ENCODE measurements at places on chromosomes 2 and 18.

DNA sequence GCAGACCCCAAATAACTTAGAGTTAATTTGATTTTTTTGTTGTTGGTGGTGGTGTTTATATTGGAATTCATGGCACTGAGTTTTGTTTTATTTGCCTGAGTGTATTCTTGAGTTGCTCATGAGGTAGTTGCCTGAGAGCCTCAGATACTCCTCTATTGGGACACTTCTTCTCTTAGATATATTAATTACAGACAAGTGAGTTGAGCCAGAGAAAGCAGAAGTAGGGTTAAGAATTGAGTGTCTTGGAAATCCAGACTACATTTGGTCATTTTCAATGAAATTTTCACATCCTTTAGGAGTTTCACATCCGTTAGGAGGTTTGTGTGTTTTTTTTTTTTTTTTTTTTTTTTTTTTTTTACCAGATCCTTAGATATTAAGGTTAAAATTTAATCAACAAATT, 29.0 kb downstream of the FMNL2 start:
- no peak for DNase-seq

DNA sequence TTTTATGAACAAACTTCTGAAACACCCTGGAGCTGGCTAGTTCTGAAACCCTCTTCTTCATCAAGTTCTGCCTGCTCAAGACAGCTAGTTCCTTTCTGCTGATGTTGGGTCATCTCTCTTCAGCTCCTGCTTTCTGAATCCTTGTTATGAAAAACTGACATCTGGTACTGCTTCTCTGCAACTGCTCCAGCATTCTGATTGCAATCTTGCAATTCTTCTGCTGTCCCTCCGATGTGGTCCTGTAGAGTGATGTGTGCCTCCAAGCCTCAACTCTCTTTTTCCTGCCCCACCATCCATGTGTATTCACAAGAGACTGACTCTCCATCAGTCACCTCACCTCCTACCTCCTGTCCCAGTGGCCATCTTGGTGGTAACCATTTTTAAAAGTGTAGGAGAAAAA, 21.8 kb downstream of the COL6A3 start:
- DNase-seq, result no peak

- DNase-seq, result no peak
Measured at GRCh38 chr2:188314314-188315054, 22.8 kb downstream of the GULP1 start.

DNA sequence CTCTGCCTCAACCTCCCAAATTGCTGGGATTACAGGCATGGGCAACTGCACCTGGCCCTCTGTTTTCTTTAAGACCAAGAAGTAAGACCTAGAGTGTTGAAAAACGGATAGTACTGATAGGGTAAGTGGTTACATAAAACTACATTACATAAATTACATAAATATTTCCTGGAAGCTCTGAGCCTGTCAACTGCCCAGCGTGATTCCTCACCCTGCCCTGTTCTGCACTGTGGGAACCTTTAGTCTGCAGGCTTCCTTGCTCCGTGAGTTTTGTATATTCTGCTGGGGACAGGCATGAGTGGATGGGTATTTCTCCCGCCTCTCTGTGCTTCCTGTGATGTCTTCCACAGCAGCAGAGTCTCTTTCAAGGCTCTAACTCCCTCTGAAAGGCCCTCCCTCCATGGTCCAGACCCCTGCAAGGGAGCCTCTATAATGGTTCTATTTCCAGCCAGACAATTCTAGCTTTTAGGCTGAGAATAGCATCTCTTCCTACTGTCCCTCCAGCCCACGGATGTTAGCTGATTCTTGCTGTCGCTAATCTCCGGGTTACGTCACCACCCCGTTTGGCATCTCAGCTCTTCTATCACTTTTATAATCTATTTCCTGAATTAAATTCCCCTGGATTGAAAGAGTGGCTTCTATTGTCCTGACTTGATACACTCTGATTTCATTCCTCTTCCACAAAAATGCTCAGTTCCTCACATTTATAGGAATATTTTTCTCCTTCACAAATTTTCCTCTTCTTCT, 49.5 kb upstream of the PLEKHM3 start:
- no peak for DNase-seq

DNA sequence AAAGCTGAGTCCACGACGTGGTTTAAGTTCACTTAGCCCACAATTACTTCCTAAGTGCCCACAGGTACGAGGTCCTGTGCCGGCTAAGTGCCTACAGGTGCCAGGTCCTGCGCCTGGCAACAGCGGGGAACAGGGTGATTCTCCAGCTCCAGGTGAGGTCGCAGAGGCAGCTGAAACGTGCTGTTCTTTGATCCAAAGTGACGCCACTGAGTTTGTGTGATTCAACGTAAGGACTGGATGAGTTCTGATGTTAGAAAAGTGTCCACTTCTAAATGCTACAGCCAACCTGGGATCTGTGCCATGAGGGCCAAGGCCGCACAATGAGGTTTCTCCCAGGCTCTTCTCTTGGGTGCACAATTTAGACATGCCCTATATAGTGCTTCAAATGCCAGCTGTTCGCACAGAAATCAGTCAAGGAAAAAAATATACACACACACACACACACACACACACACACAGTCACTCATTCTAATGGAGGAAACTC, 57.5 kb downstream of the NDUFA10 start:
- DNase-seq, result no peak

- DNase-seq, result no peak
Measured at GRCh38 chr2:121263996-121264715, 20.8 kb downstream of the TFCP2L1 start.

DNA sequence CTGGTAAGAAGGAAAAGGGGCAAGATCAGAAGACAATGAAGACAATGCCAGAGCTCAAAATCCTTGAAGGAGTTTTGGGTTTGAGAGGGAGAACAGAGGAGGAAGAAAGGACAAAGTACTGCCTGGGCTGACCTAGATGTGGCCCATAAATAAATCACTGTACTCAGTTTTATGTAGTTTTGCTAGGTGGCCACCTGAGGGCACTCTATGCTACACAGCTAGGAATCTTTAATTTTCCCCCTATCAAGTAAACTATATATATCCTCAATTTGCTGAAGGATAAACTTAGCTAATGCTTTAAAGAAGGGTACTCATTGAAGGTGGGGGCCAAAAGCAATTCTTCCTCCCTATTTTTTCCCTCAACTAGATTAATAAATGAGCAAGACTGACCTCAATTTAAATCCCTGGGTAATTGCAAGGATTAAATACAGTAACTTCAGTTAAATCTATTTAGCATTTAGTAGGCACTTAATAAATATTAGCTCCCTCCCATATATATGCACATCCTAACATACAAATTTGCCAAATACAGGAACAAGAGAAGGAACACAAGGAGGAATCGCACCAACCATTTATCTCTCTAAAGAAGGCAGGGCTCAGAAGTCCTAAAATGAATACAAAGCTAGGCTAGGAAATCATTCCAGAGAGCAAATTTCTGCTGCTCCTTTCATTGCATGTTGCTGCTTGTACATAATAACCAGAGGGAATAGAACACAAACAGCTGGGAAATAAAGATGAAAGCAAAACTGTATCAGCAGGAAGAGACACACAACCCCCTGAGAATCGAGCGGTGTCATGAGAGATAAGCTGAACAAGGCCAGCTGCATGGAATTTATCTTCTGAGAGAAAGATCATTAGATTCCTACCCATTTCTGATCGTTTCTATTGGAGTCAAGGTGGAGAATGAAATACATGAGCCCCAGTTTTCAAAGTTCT, 540.1 kb downstream of the NRXN1 start:
- DNase-seq, result peak; percentile 7

GRCh38 chr2:161947406-161947805, 126.6 kb downstream of the DPP4 start:
- no peak for DNase-seq
